Motor neuron (in vitro differentiated cells): ENCODE measurements at places on chromosomes 11 and 22. TPM values are rescaled to one million over a fixed set of nuclear protein-coding genes. Genes with fewer than 3 reads are reported as not detected.

DNA sequence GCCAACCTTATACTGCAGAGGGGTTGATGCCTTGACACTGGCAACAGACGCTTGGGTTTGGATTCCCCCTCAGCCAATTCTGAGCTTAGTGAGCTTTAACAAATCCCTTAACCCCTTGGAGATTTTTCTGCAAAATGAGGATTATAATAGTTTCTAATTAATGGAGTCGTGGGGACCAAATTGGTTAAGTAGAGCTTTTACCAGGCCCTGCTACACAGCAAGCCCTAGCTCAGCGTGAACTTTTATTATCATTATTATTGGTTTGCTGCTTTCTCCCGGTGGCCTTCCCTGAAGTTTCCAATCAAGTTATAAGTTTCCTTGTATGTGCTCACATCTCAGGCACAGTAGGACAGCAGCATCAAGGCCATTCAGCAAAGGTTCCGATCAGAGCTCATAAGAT is 156.6 kb upstream of the GUCY1A2 start:
- no peak for ATAC-seq

- no peak for ATAC-seq
Measured at GRCh38 chr11:83793310-83793709, 507.1 kb upstream of the CCDC90B start.

DNA sequence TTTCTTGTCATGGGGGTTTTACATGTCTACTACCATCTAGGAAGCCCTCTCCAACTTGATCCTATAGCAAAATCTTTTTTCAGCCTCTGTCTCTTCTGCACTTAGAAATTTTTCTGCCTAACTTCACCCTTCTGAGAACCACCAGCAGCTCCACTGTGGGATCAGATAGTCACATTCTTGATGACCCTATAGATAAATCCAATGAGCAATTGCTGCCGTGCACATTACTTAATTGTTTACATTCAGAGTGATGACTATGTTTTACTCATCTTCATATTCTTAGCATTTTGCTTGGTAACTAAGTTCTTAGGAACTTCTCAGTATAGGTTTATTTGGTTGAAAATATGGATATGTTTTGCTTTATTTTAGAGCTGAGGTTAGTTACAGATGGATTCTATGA is 12.4 kb upstream of the ETS1 start:
- no peak for ATAC-seq

DNA sequence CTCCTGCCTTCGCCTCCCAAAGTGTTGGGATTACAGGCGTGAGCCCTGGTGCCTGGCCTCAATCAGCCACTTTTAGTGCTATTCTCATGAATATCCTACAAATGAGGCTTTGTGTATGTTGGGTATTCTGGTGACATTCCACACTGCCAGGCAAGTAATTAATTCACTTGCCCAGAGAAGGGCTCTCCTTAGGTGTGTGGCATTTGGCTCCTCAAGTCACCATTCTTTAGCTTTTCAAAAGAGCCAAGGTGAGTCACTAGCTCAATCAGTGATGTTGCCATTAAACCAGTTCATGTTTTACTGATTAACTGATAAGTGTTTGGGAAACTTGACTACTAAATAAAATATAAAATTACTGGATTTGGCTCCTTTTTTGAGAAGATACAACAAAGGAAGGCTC is 52.2 kb downstream of the SLC25A17 start:
- ATAC-seq: no peak

DNA sequence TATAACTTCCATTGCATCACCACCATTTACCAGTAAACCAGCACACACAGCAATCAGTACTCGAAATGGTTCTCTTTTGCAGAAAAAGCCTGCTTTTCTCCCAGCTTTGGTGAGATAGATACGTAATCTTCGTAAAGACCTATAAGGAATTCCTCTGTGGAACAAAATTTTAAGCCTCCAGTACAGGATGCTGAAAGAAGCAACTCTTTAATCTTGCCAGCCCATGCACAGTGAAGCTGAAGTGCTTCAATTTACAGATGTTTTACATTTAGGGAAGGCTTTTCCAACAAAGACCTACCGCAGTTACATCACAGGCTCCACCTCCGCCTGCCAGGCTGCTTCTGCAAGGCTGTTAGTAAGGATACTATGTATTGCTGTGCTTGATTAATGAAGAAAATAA is 1.9 kb downstream of the ELMOD1 start:
- no peak for ATAC-seq

The DEFB131B gene
- not detected in 2 replicates for total RNA-seq

GRCh38 chr11:64888729-64889511 is 10.5 kb upstream of the EHD1 start:
- peak; percentile 13 for ATAC-seq

The SCGB2A2 gene
- total RNA-seq: not detected in 2 replicates

The UBQLN3 gene
- total RNA-seq: not detected in 2 replicates

GRCh38 chr11:121270001-121270678 is 22.4 kb upstream of the SC5D start:
- no peak for ATAC-seq

GRCh38 chr11:25435197-25435596 is 896.7 kb upstream of the ANO3 start:
- ATAC-seq: no peak

DNA sequence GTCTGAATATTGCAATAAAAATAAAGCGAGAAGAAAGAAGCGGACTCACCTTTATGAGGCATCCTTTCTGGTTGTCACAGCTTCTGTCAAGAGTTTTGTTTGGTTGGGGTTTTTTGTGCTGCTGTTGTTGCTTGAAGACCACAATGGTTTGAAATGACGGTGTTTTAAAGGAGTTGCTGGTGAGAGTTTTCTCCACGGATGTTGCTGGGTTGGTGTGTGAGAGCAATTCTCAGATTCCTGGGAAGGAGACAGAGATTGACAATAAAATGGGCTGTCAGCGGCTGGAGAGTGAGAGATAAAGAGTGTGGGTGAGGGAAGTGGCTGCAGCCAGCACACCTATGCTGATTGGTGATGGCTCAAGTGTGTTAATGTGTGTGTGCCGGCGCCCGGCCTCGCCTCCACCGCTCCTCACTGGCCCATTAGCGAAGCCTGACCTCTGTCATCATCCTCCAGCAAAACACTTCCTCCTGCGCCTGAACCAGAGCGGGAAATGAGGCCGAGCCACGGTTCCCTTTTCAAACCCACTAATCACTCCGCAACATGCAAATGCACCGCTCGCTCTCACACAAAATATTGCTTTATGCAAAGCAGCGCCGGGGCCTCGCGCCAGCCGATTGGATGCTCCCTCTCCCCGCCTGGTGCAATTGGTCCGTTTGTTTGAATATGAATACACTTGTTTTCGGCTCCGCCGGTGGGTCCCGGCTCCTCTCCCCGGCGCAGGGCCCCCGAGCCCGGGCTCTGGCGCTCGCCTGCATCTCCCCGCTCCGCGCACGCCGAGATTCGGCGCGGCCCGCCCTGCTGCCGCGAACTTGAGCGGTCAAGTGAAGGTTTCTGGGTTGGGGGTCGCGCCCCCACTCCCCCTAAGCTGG is at the start of gene PAX6:
Gene PAX6, minus strand, starts transcription at position 544 of the 869 bp plus-strand sequence. CDS start 4,911 bp downstream, outside the sequence.
- ATAC-seq: peak; percentile 80
